ENCODE measurements at places on chromosomes 3 and 15.

DNA sequence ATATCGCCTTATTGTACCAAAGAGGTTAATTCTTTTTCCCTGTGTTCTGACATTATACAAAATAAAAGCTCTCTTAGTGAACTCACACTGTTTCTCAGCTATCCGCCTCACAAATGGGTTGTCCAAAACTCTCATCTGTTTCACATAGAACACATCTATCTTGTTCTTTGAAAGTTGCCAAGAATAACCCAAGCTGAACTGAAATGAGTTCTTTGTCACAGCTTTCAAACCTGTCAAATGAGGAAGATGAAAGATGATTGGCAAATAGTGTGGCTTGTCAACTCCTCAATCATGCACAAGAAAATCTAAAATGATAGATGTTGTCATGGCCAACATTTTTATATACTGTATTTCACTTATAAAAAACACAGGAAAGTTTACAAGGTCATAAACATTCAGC lies 168.1 kb upstream of the OSTN start:
- DNase-seq = no peak

GRCh38 chr3:57434041-57434440 lies 110.1 kb downstream of the DNAH12 start:
- DNase-seq = no peak

- no peak for DNase-seq
Observed at GRCh38 chr3:158205994-158206393, 96.1 kb downstream of the RSRC1 start.

DNA sequence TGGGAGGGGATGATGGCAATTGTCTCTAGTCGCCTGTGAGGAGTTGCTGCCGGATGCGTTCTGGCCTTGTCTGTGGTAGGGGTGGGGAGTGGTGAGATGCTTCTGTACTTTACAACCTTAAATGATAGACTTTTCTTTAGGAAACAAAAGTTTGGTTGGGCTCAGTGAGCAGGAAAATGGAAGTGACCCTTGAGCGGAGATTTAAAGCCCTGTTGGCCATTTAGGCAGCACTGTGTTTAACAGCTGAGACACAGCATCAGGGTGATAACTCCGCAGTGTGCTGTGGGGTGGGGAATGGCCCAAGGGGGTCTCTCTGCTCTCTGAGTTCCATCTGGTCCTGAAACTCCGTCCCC lies 36.6 kb downstream of the SPSB4 start:
- no peak for DNase-seq

DNA sequence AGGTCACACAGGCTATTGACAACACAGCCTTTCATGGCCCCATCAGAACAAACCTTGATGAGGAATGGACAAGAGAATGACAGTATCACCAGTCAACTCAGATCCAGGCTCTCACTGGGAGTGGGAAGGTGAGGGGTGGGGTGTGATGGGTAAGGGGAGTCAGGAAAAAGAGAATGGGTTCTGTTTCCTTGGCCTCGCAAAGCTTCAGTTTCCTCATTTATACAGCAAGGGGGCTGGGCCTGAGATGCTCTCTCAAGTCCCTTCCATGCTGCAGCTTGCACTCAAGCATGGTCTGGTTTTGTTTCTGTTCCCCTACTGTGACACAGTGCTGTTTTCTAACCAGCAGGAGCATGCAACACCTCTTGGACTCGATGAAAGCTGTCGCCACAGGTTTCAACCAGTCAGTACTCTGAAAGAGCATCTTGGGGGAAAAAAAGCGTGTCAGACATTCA lies 65.7 kb upstream of the IL12A start:
- no peak for DNase-seq

Data from keratinocyte (primary cell).